ENCODE measurements at places on chromosomes 11 and 22.

DNA sequence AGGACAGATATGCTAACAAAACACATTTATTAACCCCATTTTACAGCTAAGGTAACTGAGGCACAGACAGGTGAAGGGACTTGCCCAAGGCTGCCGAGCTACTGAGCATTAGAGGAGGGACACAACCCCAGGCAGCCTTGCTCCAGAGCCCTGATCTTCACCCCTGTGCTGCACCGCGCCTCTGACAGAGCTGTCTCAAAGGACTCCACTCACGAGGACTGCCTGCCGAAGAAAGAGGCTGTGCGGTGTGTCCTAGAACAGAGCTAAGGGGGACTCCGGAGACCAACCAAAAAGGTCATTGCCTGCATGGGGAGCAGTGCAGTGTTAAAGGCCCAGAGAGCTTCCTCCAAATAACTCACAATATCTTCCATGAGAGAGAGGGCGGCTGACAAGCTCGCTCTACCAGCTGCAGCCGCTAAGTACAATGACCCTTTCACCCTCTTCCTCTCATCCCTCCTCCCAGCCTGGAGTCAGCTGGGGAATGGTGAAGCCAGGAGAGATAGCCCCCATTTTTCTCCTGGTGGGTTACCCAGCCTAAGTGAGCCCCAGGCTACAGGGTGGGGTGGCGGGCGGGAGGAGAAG lies 119.2 kb downstream of the DSCAML1 start:
- no peak for DNase-seq

GRCh38 chr11:61842528-61842820 lies 14.4 kb downstream of the FADS2 start:
- DNase-seq = no peak

GRCh38 chr11:65066805-65067291 lies 8.5 kb upstream of the NAALADL1 start:
- DNase-seq = no peak

GRCh38 chr11:78906566-78906965 lies 331.9 kb upstream of the NARS2 start:
- no peak for DNase-seq

- DNase-seq = no peak
Measured at GRCh38 chr11:98772893-98773292, 247.9 kb upstream of the CNTN5 start.

DNA sequence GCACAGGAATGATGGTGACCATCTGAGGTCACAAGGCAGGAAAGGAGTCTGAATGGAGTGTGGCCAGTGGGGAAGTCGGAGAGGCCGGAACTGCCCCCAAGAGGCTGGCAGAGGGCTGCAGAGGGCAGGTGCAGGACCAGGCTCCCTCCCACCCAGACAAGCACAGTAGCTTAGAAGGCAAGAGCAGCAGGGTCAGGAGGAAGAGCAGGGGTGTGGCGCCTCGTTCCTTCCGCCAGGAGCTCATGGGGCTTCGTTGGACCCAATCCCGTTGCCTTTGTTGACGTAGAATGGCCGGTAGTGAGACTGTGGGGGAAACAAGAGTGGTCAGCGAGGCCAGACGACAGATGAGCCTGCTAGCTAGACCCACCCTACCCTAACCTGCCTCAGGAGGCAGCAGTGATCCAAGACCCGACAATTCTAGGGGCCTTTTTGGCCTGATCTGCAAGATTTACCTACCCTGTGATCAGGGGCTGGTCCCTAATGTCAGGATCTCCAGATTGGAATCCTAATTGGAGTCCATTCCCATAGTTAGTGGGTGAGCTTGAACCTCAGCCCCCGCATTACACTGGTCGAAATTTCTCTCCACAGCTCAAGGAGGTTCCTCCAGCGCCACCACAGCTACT lies 25.6 kb downstream of the TRIM29 start:
- no peak for DNase-seq
